ENCODE measurements at places on chromosomes 11 and 22.

- no peak for DNase-seq
These were observed 11.0 kb upstream of the SORL1-AS1 start for GRCh38 chr11:121463689-121464335.

DNA sequence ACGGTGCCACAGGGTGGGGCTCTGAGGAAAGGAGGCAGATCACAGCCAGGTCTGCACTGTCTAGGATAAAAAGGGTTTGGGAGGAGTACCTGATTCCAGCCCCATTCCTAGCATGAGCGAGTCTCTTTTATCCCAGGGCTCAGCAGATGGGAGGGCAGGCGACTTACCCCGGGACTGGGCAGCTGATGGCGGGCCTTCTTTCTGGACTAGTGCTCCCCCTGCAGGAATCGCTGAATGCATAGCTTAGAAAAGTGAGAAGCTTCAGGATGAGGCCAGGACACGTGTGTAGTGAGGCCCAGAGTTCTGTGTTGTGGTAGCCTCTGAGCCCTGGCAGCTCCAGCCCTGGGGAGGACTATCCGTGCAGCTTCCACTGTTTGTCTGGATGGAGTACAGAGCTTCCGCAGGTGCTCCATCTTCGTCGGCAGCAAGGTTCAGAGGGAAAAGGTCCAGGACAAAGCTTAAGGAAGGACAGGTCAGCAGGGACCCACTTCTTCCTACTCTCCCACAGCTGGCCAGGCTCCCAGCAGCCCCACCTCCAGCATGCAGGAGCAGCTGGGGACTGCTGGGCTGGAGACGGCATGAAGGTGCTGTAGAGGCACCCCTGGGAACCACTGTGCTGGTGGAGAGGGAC, 30.4 kb downstream of the COMMD9 start:
- DNase-seq = no peak

GRCh38 chr11:14773755-14774154, 118.3 kb downstream of the CYP2R1 start:
- DNase-seq = no peak

GRCh38 chr22:27984001-27984695, 65.1 kb upstream of the PITPNB start:
- DNase-seq = peak; percentile 42

DNA sequence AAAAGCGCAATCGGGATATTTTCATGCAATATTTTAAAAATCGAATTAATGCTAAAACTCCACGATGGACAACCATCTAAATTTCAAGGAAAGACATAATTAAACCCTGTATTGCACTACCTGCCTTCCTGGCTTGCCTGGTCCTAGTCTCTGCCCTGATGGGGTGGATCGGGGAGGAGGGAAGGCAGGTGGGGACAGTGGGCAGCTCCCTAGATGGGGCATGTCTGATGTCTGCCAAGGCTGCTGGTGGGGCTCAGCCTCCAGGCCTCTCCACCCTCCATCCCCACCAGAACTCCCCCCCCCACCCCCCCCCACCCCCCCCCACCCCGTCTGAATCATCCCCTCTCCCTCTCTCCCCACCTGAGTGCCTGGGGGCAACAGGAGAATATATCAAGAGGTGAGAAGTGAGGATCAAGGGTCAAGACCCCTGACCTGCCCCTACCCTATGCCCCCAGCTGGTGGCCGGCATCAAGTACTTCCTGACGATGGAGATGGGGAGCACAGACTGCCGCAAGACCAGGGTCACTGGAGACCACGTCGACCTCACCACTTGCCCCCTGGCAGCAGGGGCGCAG, 650 bp downstream of the CST6 start:
- no peak for DNase-seq

GRCh38 chr22:43085658-43086606, 3.3 kb downstream of the TTLL1 start:
- no peak for DNase-seq

GRCh38 chr11:109644152-109644551, 222.2 kb downstream of the C11orf87 start:
- no peak for DNase-seq

GRCh38 chr22:25475257-25476022, 89.0 kb upstream of the GRK3 start:
- no peak for DNase-seq

- DNase-seq = no peak
These were observed 45.7 kb downstream of the PHF21B start for GRCh38 chr22:44963832-44964721.
